Stimulated activated CD8-positive, alpha-beta memory T cell treated with anti-CD3 and anti-CD28 coated beads, Interleukin-7, amount 100 ng/mL, for 1 hour (primary cell): ENCODE measurements at places on chromosomes 3 and 15.

GRCh38 chr3:55658690-55659562 is 171.8 kb upstream of the WNT5A start:
- DNase-seq = no peak

- no peak for DNase-seq
Observed at GRCh38 chr15:51342227-51342999, 958 bp downstream of the GLDN start.

DNA sequence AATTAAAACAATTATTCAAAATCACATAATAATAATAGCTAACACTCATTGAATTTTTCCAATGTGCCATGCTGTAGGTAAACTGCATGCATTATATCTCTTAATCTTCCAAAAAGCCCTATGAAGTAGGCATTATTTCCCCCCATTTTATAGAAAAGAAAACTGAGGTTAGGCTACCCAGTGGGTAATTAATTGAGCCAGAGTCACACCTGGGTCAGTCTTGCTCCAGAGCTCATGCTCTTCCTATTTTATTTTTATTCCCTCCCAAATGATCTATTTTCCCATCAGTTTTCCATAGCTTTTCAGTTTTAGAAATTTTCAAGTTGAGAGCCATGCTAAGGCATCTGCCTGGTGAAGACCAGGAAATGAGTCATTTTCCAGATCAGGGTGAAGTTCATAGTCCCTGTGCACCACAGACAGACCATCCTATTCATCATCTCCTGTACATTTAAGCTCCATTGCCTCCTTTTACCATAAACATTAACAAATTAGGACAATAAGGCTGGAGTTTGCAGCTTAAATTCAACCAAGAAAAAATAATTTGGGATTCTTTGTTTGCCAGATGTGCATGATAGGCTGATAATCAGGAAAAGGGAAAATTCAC is 417.3 kb downstream of the OTOL1 start:
- no peak for DNase-seq

DNA sequence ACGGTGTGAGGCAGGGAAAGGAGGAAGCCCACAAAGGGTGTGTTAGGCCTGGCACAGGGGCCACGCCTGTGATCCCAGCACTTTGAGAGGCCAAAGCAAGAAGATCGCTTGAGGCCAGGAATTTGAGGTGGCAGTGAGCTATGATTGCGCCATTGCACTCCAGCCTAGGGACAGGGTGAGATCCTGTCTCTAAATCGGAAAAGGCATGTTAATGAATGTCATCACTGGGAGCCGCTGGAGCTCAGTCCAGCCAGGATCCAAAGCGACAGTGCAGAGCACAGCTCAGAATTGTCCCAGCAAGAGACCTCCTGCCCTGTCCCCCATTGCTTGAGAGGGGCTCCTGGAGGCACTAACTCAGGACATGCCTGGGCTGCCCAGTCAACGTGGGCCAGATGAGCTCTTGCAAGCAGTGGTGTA is 15.0 kb upstream of the FBLN2 start:
- no peak for DNase-seq

DNA sequence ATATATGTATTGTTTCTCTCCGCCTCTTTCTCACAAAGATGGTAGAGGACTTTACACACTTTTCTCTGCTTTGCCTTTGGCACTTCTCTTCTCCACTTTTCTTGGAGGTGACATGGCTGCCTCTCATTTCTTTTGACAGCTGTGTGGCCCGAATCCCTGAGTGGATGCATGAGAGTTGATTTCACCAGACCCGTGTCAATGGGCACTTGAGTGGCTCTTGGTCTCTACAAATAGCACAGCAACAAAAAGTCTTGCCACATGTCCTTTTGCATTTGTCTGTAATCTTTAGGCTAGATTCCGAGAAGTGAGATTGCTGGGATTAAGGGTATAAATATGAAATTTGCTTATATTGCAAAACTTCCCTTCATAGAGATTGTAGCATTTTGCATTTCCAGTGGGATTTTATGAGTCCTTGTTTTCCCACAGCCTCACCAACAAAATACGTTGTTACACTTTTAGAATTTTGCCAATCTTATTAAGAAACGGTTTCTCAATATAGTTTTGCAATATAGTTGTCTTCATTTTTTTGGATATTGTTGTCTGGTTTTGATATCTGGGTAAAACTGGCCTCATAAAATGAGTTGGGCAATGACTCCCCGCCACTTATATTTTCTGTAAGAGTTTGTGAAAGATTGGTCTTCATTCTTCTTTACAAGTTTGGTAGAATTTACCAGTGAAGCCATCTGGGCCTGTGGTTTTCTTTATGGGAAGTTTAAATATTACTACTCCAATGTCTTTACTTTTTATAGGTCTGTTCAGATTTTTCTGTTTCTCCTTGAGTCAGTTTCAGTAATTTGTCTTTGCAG is 5.2 kb upstream of the TRPM1 start:
- DNase-seq = no peak

DNA sequence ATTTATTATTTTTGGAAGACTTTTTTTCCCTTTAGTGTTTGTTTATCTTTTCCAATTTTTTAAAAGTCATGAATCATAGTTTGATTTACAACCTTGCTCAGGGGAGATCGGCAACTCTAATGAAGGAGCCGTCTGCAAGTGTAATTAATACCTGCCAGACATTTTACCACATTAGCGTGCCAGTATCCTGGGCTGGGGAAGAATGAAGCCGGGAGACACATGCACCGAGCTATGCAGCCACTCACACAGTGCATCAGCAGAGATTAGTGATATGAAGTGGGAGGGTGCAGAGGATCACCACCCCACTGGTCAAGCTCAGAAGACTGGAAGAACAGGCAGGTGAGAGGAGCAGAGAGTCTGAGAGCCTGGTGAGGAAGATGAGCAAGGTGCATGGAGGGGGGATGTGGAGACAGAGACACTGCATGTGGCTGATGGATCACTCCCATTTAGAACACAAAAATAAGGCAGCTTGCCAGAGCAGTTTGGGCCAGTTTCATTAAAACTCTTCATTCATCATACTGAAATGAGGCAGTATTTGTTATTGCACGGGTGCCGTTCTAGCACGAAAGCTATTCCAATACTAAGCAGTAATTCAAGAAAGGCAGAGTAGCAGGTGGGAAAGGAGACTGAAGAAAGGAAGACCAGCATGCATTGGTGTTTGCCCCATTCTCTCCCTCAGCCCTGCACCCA is 821.6 kb downstream of the TUSC7 start:
- no peak for DNase-seq

DNA sequence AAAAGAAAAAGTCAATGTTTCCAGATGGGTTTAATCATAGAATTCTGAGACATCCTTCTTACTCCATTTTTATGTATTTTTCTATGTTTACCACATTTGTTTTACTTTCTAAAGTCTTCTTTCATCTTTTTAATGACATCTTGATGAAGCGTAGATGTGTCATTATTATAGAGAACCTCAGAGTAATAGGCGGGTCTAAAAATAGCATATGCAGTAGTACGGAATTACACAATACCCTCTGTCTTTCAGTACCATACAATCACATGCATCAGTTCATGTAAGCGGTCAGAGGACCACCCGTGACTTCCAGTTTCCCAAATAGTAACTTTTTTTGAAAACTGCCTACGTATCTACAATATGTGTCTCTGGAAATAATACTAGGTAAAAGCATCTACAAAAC is 224.0 kb downstream of the PLOD2 start:
- no peak for DNase-seq

DNA sequence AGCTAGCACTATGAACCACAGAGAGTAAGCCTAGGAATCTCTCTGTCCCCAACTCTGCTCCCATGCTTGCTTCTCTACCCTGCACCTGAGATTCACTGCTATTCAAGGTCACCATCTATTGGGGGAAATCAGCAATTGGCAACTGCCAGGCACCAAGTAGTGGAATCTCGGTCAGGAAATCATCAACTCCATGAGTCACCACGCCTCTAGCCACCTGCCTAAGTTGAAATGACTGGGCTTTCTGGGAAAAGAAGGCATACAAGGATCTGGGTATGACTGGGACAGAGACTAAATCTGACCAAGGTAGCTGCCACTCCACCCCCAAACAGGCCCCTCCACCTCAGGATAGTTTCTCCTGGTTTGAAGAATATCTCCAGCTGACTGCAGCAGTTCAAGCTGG is 464.1 kb upstream of the CBLB start:
- DNase-seq = no peak

DNA sequence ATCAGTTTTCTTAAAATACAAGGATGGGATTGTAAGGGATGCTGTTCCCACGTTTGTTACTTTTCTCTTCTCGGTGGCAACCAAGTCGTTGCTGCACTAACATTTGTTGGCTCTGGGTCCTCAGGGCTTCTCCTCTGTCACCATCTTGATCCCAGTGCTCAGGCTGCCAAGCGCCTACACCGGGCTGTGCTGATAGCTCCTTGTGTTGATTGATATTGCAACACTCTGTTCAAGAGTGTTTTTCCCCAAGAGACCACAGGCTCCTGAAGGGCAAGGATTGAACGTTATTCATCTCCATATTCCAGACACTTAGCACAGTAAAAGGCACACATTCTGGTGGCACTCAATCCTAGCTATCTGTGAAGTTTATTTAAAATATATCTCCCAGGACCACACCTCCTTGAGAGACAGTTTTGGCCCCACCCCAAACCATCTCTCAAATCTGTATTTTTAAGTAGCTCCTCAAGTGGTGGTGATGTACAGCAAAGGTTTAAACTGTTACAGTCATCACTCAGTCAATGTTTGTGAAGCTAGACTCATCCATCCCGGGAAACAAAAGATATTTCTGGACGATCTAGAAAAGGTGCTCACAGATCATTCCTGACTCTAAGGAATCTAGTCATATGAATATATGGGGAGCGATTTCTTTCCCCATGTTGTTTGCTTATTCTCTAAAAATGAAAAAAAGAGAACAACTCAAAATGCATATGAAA is 38.5 kb upstream of the FOXP1 start:
- DNase-seq = no peak

- no peak for DNase-seq
Observed at GRCh38 chr3:15279671-15280402, 52.5 kb downstream of the SH3BP5 start.
